ENCODE measurements at places on chromosomes 16 and 17. TPM values are rescaled to one million over a fixed set of nuclear protein-coding genes. Genes with fewer than 3 reads are reported as not detected.

DNA sequence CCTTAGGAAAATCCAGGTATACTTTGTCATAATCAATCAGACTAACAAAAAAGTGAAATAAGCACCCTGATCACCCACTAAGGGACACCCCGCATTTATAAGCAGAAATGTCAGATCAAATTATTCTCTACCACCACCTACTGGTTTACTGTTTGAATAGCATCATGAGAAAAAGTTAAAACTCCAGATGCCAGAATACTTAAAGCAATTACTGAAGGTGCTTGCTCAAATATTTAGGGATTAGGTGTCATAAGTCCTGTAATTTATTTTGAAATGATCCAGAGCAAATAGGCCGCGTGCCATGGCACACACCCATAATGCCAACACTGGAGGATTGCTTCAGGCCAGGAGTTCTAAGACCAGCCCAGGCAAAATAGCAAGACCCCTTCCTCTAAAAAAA lies 2.3 kb downstream of the TOP2A start:
- peak; percentile 30 for DNase-seq

- no peak for DNase-seq
Measured at GRCh38 chr16:78773291-78773702, 673.8 kb downstream of the WWOX start.

DNA sequence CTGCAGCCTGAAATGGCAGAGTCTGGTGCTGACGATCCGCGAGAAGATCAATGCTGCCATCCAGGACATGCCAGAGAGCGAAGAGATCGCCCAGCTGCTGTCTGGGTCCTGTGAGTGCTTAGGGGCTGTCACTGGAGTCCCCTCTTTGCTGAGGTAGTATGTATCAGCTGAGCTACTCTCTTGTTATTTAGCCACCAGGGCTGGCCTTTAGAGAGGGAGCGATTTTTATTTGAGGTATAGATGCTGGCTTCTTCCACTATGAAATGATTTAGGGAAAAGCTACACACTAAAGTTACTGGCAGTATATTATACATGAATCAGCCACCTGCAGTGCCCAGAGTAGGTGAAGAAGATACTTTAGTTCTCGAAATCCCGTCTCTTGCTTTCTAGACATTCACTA lies 2.6 kb downstream of the CDK5RAP3 start:
- DNase-seq: no peak

DNA sequence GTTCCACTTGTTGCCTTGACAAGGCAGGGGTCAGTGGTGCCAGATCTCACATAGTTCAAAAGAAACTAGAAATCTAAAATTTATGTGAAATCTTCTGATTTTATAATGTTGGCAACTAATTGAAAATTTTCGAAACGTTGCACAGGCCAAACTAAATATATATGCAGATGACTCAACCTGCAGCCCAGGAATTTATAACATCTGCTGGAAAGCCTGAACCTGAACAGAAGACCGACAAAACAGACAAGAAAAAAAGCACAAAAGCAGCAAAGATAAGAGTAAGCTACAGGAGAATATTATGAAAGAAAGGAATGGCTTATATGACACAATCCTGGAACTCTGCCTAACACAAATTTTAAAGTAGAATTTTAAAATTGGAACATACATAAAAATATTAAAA lies 207.6 kb downstream of the CEP112 start:
- DNase-seq: no peak

NAGS gene
- 3.7 TPM for total RNA-seq

Measured in M059J (cell line).